ENCODE measurements at places on chromosomes 13 and 19.
A peak's percentile ranks its signal among the peaks of the same experiment; 100 is the strongest.

DNA sequence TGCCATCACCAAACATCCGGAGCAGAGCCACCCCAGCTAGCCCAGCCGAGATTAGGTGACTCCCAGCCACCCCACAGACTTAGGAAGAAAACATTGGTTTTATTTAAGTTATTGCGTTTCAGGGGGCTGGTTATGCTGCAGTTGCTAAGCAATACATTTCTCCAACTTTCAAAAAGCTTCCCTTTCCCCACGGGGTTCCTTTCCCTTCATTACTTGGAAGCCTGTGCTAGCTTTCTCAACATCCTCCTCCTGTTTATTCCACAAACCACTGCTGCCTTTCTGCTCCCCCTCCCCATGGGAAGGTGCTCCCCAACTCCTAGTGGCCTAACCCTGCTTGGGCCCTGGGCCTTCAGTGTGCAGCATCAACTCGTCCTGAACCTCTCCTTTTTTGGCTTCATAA is 52.6 kb downstream of the CDADC1 start:
- DNase-seq: no peak

- DNase-seq: no peak
Observed at GRCh38 chr19:18670312-18670711, 13.2 kb upstream of the CRTC1 start.

DNA sequence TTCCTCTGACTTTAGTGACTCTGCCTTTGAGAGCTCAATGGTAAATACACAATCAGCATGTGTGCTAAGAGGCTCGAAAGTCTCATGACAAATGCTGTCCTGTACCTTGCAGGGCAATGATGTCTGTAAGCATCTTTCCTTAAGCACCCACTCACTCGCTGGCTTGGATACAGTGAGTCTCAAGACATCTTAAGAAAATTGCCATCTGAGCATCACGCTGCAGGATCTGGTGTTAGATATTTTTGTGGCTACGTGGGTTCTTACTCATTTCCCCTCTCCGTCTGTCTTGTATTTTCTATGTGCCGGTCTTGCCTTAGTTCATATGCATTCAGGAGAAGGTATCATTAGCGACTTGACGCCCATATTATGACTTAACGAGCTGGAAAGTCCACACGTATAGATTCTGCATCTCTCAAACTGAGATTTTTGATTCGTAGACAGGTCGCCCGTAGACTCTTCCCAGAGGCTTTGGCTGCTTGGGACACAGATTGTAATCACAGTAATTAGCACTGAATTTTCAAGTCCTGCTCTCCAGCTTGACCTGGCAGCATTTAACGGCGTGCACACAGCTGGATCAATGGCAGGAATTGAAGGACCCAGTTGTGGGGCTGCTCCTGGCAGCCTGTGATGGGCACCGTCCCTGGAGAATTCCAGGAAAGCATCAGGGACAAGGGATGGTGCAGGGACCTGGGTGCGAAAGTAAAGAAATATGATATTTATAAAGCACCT is 231.2 kb downstream of the ZIC5 start:
- DNase-seq: no peak

- no peak for DNase-seq
Observed at GRCh38 chr13:52459668-52460067, 4.4 kb downstream of the CKAP2 start.

DNA sequence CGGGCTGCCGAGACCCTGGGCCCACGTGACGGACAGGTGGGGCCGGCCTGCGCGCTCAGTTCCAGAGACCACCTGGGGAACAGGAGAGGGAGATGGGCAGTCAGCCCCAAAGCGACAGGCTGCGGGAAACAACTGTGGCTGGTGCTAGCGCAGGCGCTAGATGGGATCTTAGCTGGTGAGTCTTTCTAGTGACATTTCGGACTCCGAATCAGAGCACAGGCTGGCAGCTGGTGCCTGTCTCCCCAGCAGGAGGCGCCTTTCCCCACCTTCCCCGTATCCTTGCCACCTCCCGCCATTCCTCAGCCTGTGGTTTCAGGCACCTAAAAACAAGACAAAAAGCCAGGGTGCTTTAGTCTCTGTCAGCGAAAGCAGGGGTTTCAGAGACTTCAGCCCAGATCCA is 19.4 kb upstream of the RANBP3 start:
- no peak for DNase-seq

GRCh38 chr19:32181216-32181920 is 164.0 kb upstream of the ZNF507 start:
- no peak for DNase-seq

DNA sequence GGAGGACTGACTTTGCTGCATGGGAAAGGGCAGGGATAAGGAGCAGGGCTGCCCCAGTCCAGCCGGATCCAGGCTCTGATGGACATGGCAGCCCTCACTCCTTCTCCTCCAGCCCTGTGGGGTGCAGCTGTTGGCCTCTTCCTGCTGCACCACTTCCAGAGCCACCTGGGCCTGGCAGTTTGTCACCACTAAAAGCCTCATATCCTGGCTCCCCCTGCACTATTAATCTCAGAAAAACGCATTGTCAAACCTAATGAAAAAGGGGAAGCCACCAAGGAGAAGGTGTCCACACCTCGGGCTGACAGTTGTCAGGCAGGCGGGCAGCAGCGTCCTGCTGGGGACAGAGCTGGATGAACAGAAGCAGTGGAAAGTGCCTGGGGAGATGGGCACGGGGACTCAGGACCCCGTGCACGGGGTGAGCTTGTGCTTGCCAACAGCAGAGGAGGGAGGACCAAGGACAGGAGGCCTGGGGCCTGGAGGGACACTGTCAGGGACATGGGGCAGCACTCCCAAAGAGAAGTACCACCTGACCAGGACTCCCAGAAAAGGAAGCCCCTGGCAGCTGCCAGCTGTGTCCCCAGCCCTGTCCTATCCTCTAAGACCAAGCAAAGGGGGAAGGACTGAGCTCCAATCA is 151.1 kb upstream of the TSHZ3 start:
- DNase-seq: no peak

DNA sequence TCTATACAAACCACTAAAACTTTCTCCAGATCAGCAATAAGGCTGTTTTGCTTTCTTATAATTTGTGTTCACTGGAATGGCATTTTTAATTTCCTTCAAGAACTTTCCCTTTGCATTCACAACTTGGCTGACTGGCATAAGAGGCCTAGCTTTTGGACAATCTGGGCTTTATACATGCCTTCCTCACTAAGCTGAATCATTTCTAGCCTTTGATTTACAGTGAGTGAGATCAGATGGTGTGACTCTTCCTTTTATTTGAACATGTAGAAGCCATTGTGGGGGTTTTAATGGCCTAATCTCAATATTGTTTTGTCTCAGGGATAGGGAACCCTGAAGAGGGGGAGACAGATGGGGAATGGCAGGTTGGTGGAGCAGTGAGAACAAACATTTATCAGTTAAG is 82.7 kb downstream of the FOXO1 start:
- DNase-seq: no peak

- no peak for DNase-seq
Observed at GRCh38 chr13:30256713-30257467, 50.5 kb downstream of the KATNAL1 start.

DNA sequence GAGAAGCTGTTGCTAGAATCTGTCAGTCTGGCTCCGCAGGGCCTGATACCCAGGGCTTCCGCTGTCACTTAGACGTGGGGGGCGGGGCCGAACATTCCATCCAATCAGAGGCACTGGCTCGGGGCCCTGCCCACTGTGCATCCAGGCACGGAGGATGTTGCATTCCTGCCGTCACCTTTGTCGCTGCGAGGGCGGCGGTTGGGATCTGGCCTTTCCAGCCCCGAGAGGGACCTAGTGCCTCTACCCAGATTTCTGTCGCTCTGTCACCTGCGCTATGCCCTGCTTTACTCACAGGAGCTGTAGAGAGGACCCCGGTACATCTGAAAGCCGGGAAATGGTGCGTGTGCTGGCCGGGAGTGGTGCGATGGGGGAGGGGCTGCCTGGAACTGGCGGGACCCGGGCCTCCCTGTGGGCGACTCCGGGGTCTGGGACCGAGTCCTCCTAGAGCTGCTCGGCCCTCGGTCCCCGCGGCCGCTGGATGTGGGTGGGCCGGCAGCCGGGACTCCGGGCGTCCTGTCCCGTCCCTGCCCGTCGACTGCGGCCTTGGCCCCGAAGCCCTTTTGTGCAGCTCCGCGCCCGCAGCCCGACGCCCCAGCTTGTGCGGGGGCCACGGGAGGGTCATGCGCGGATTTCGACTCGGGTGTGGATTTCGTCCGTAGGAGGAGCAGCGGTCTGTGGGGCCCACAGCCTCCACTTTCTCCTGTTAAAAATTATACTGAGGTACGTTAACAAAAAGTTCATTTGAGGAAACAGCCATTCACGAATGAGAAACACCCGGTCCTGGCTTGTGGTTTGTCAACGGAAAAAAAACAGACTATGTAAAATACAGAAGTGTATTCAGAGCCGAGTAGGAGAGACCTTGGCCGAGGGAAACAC is at the start of gene ZNF439:
Gene ZNF439, plus strand, starts transcription at position 133 of the 876 bp plus-strand sequence. Its CDS starts 142 bp downstream, at position 275.
- DNase-seq: peak; percentile 95

GRCh38 chr13:109576331-109576813 is 210.0 kb downstream of the IRS2 start:
- DNase-seq: no peak

GRCh38 chr19:7658219-7658686 is 10.6 kb upstream of the RETN start:
- DNase-seq: peak; percentile 65

GRCh38 chr13:113060557-113061270 is 44.9 kb upstream of the F7 start:
- DNase-seq: no peak

- DNase-seq: no peak
Observed at GRCh38 chr19:36081385-36081784, 26.7 kb downstream of the WDR62 start.

GRCh38 chr13:80305737-80306136 is 35.2 kb downstream of the SPRY2 start:
- no peak for DNase-seq

GRCh38 chr13:25447396-25447795 is 75.6 kb downstream of the ATP8A2 start:
- no peak for DNase-seq

GRCh38 chr13:73201626-73202025 is 142.8 kb downstream of the KLF5 start:
- no peak for DNase-seq

DNA sequence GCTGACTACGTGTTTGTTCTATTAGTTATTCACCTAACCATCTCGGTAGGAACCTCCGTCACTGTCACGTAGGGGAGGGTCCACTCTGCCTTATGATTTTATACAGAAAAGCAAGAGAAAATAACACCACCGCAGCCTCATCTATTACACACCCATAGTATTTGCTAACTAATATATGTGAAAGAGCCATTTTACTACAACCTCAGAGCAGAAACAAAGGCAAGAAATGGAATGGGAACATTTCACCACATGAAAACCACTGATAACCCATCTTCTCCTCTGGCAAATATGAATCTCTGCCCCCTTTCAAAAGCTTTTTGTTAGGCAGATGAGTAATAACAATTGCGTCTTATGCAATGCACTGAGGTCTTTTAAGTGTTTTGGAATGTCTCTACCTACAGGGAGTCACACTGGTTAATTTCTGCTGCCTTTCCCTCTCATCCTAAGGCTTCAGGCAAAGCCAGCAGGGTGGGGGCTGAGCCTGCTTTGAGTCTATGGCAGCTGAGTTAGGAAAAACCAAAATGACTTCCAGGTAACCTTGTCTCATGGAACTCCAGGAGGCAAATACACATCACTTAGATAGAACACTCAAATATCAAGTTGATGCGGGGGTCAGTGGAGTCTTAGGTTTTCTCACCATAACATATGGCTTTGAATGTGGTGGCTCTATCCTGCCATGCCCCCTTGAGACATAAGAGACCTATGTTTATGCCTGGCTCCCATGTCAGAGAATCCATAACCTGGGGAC is 15.0 kb downstream of the TSHZ3 start:
- no peak for DNase-seq

- DNase-seq: no peak
Observed at GRCh38 chr13:77728265-77729125, 31.0 kb downstream of the SLAIN1 start.

- DNase-seq: no peak
Observed at GRCh38 chr19:2815191-2815614, 4.5 kb upstream of the ZNF554 start.

DNA sequence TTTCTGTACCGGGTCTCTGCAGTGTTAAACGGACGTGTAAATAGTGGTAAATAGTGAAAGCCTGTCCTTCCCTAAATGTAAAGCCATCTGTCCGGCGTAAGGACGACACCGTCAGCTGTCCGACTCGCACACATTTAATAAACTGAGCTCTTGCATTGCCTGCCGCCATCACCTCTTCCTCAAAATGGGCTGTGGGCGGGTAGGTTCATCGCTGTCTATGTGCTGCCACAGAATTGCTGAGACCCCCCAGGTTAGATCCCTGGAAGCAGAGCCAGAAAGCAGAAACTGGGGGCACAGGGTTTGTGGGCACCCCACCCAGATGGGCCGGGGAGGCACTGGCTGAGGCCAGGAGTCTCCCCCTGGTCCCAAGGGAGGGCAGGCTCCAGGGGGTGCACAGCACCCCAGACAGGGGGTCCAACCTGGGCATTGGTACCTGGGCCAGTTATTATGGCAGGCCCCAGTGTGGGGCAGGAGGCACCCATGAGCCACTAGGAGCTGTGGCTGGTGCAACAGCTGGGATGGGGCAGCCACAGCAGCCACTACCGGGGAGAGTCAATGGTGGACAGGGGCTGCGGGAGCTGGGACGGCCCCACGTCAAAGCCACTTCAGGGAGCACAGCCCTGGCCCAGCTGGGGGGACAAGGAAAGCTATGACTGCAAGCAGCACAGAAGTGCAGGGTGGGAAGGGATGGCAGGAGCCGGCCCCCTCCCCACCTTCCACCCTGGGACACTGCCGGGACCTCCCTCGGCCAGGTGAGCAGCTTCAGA is 5.7 kb downstream of the C19orf25 start:
- no peak for DNase-seq

GRCh38 chr13:59635589-59635988 is 528.1 kb downstream of the DIAPH3 start:
- no peak for DNase-seq

- peak; percentile 63 for DNase-seq
Observed at GRCh38 chr13:30607908-30608307, 9.8 kb upstream of the USPL1 start.

DNA sequence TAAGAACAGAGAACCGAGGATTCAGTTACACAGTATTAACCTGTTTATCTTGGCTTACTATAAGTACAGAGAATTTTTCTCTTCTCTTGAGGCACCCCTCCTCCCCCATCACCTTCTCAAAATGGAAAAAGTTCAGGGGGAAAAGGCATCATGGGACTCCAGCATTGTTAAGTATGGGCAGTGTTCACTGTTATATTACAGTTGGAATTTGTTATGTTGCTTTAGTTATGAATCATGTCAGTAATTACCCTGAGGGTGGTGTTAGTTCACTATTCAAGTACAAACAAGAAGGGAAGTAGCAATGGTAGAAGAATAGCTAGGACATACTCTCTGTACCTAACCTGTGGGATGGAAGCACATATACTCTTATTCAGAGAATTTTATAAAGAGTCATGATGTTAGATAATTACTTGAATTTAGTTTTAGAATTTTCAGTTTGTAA is 12.0 kb downstream of the LPAR6 start:
- no peak for DNase-seq
